ENCODE measurements at places on chromosomes 11 and 22.

GRCh38 chr11:88324562-88325345 lies 12.8 kb downstream of the CTSC start:
- no peak for DNase-seq

- DNase-seq = no peak
These were observed 22.8 kb upstream of the PICK1 start for GRCh38 chr22:38034278-38034882.

DNA sequence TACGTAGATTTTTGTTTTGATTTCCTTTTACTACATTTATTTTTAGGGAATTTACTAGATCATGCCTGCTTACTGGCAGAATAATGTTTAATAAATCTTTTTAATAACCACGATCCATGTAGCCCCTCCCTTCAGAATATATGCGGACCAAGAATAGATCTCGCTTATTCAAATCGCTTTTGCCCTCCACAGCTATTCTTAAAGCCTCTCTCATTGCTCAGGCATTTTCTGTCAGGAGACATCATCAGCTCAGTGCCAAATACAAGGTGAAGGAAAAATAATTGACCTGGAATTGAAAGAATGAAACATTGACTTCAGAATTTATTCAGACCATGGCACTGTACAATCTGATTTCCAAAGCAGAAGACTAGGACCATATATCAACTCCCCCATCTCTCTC lies 10.0 kb upstream of the JAML start:
- DNase-seq = no peak

GRCh38 chr11:80872116-80872728 lies 1431.4 kb upstream of the TENM4 start:
- no peak for DNase-seq

DNA sequence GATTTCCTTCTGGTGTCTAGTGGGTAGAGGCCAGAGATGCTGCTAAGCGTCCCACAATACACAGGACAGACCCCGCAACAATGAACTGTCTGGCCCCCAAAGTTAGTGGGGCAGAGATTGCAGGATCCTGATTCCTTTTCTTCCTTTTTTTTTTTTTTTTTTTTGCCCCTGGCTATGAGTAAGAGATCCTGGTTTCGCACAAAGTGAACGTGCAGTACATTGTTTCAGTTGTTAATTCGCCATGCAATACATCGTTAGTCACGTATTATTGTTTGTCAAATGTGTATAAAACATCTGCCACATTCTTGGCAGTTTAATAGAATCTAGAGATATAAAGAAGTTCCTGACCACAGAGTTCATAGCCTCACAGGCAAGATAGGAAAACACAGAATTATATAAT lies 20.2 kb downstream of the ST3GAL4 start:
- DNase-seq = peak; percentile 88

- no peak for DNase-seq
These were observed 78.7 kb downstream of the PHF21B start for GRCh38 chr22:44931077-44931540.

GRCh38 chr11:73143126-73143838 lies 1.2 kb upstream of the FCHSD2 start:
- DNase-seq = no peak

GRCh38 chr11:78838417-78838816 lies 263.8 kb upstream of the NARS2 start:
- no peak for DNase-seq

- DNase-seq = no peak
These were observed 26.9 kb upstream of the CSTF3 start for GRCh38 chr11:33187998-33188722.

- no peak for DNase-seq
These were observed 36.6 kb downstream of the PDGFB start for GRCh38 chr22:39208013-39208680.

DNA sequence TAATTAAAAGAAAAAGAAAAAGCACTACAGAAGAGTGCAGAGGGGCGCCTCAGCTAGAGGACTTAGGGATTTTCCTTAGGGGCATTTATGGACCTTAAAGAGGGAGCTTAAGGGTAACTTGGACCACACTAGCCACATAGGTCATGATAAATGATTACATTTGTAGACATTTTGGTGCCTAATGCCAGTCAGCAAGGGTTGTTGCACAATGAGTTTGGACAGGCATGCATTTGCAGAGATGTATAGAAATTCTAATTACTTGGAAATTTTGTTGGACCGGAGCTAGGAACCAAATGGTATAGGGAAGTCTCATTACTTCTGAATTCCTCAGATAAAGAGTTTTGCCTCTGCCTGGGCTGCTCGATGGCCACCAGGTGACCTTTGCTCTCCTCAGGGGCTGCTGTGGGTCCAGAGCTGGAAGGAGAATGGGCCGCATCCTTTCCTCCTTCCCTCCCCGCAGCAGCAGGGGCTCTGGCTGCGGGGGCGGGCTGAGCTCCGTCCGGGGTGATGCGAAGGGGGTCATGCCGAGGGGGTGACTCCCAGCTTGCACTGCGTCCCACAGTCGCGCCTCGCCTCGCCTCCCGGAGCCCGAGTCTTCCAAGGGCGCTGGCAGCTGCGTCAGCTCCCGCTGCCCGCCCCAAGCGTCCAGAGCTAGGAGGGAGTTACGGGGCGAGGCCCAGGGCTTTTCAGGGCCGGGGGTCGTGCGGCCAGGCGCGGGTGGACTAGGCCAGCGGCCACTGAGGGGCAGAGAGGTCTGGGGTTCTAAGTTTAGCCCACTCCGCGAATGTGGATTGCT lies 20.3 kb upstream of the MALAT1 start:
- DNase-seq = peak; percentile 22

- no peak for DNase-seq
These were observed 36.6 kb upstream of the MUC15 start for GRCh38 chr11:26608507-26609146.

Measured in NCI-H774 (cell line).